Fibroblast of pulmonary artery (primary cell): ENCODE measurements at places on chromosomes 7 and 10.

- DNase-seq = no peak
Measured at GRCh38 chr7:133698127-133698526, 429.0 kb upstream of the LRGUK start.

DNA sequence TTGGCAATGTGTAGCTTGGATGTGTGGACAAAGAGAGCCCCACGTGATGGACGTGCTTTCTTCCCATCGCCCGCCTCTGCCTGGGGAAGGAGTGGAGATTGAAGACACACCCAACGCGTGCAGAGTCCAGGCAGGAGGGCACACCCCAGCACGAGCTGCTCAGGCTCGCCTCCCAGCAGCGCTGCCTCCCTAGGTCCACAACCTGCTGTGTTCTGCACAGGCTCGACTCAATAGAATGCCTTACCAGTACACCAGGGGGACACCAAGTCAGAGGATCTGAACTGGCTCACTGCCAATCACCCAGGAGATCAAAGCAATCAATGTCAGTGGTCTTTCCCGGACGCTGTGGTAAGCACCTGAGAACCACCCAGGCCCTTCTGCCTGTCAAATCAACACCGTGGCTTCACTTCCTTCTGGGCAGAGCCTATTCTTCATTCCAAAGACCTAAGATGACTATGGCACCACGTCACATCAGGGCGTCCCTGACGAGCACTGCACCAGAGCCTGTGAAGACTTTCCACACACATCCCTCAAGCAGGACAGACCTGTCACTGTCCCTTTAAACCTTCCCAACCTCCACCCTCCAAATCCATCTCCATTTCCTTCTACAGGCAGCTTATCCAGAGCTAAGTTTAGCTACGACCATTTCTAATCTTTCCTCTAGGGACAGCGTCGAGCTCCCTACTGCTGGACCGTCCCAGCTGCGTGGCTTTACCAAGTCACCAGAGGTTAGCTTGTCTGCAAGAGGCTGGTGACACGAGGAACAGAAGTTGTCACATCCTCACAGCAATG, 72.3 kb downstream of the AMZ1 start:
- DNase-seq = peak; percentile 58

- DNase-seq = peak; percentile 70
Measured at GRCh38 chr10:78657163-78657861, 411.5 kb upstream of the ZMIZ1 start.

- DNase-seq = no peak
Measured at GRCh38 chr7:151849008-151849878, 27.7 kb downstream of the PRKAG2 start.

DNA sequence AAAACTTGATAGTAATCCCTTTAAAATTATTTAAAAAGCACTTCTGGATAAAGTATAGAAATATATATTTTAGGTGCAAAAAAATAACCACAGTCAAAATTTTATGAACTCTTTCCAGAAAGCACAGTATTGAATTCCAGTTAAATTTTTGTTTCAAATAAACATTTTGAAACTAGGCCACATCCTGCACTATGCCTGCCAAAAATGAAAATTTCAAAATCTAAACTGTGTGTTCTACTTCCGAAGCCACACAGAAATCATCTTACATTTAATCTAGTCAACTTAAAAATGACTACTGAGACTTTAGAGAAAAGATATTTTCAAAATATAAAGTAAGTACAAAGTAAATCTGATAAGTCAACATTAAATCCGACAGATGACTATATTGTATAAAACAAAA, 50.0 kb downstream of the MAGI2 start:
- peak; percentile 53 for DNase-seq

GRCh38 chr10:71028066-71028465, 139.7 kb upstream of the PCBD1 start:
- no peak for DNase-seq

- no peak for DNase-seq
Measured at GRCh38 chr10:37220866-37221265, 95.5 kb downstream of the ANKRD30A start.

DNA sequence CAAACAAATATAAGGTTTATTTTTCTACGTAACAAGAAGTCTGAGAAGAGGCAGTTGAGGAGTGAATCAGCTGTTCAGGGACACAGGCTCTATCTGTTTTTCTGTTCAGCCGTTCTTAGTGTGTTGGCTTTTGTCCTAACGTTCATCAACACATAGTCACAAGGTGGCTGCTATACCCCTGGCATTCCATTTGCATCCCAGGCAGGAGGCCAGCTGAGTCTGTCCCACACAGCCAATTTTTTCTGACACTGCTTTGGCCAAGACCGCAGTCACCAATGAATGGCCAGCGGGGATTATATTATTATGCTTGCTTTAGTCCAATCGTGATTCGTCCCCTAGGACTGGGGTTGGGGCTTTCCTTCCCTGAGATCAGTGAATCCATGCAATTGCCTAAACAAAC, 143.4 kb upstream of the CHST15 start:
- DNase-seq = no peak

GRCh38 chr7:115516341-115516740, 514.2 kb downstream of the TFEC start:
- DNase-seq = peak; percentile 47

DNA sequence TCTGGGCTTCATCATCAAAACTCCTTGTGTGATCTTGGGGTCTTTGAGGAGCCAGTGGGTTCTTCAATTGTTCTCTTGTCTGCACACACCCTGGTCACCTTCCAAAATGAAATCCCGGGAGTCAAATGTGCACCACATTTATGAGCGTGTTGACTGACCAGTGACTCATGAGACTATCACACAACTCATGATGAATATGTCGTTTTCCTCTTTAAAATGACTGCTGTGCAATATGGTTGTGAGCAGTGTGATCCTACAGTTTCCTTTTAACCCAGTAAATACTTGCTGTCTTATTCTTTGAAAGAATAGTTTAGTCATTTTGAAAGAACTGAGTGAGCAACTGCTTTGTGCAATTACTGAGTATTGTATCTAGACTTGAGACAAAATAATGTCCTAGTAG, 149.2 kb downstream of the DYNC1I1 start:
- no peak for DNase-seq

- peak; percentile 70 for DNase-seq
Measured at GRCh38 chr7:80018941-80019808, 115.5 kb upstream of the GNAI1 start.

DNA sequence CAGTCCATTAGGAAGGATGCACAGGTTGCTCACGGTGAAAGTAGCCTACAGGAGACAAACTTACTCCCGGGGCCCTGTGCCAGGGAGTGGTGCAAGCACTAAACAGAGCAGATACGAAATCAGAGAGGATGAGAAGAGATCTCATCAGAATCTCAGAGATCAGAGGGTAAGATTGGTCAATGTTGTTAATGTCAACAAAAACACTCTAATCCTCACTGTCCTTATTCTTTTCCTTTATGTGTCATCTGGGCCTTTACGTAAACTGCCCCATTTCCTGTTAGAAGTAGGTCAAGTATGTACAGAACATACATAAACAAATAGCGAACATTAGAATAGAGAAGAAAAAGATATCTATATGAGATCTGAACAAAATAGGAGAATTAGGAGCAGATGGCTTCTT, 163.1 kb downstream of the PPP1R17 start:
- DNase-seq = no peak

DNA sequence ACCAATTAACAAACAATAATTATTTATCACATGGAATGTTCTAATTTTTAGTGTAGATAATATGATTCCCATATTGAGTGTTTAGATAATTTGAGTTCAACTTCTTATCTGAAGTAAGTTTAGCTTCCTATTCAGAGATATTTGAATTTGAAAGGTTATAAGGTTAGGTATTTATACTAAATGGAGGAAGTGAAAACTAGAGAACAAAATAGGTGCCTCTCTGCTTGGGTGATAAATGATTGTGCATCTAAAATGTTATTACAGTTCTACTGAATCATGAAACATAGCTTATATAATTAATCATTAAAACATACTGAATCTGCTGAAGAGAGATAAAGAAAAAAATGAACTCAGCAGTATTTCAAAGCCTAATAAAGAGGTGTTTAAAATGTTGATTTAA, 1174.3 kb downstream of the XPNPEP1 start:
- no peak for DNase-seq

GRCh38 chr10:105094048-105094447, 453.0 kb downstream of the SORCS3 start:
- no peak for DNase-seq

DNA sequence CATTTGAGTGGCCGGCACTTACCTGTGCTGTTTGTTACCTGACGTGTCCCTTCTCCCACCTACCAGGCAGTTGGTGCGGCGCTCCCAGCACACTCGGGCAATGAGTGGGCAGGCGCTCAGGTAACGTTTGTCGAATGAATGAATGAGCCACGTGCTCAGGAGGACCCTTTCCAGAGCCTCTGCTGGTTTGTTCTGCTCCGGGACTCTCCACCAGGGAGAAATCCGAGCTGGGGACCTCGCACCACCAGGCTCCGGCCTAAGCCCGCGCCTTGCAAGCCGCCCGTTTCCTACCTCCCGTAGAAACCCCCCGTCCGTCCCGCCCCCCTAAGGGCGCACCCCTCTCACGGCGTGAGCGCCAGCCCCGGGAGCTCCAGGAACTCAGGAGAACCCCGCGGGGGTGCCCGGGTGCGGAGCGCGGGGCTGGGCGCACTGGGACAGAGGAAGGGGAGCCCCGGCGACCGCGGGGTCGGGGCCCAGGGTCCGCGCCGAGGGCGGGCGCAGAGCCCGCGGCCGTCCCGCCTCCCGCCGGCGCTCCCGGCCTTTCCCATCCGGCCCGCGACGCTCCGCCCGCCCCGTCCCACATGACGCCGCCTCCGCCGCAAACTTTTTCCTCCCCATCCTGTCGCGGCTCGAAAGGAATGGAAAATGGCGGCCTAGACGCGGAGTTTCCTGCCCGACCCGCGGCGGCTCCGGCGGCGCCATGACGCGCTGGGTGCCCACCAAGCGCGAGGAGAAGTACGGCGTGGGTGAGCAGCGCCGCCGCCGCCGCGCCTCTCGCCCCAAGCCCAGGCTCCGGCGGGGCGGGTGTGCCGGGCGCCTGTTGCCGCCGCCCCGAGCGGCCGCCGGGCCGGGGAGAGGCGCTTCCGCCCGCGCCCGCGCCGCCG, at the start of gene DOCK1:
TSS of gene DOCK1 (plus strand) at position 611 of the 884 bp plus-strand sequence. CDS start at position 701, 90 bp downstream.
- DNase-seq = peak; percentile 73

GRCh38 chr7:158157460-158157859, 430.2 kb downstream of the PTPRN2 start:
- no peak for DNase-seq

GRCh38 chr7:123099712-123100111, 100.1 kb downstream of the SLC13A1 start:
- no peak for DNase-seq

DNA sequence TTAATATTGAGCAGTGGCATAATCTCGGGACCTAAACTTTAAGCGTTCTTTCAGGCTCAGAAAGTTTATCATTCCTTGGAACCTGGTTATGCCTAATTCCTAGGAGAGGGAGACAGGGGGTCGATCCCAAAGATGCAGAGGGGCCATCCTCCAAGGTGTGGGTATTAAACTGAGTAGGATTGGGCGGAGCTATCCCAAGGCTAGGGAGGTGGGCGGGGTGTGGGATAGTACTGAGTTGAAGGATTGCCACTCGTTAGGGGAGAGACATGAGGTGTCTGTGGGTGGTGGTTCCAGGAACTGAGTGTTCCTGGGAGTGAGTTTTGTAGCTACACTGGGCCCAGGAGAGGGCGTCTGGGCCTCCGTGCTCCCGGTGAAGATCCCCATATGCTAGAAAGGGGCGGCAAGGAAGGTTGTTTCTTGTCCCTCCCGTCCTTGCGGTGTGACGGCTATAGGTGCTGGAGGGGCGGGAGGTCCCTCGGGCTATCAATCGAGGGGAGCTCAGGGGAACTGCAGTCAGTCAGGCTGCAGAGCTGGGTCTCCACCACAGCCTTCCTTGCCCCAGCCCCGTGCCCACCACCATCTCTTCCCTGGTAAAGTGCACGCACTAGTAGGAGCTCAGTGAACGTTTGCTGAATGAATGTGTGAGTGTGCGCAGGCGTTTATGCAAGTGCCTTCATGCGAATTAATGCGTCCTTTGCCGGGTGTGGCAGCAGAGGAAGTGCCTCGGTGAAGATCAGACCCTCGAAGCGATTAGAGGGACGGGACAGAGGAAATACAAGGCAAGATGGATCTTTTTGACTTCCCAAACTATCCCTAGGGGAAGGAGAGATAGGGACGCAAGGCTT, 3.0 kb upstream of the HMX2 start:
- no peak for DNase-seq

GRCh38 chr7:138833596-138833995, 35.6 kb upstream of the ATP6V0A4 start:
- DNase-seq = no peak

DNA sequence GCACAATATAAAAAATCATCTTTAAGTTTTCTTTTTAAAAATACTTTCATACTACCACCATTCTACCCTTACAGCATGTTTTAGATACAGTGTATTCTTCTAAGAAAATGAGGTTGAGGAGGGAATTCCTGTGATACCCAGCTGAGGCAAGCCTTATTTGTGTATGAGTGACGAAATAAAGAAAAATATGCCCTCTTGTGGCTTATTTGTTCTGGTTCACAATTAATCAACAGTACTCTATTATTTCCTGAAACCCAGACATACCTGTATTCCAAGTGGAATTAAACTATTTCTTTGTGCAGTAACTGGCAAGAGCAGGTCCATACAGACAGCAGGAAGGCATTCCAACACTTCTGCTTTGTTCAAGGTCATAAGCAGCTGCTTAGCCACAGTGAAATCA, 4.5 kb upstream of the SEMA3D start:
- DNase-seq = peak; percentile 66

DNA sequence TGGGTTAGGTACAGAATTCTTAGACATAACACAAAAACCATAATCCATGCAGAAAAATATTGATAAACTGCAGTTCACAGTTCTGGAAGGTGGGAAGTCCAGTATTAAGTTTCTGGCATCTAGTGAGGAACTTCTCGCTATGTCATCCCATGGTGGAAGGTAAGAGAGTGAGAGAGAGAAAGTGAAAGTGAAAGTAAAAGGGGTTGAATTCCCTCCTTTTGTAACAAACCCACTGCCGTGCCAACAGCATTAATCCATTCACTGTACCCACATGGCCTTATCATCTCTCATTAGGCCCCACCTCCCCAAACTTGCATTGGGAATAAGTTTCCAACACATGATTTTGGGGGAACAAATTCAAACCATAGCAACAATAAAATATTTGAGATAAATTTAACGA, 17.1 kb downstream of the ZNF485 start:
- DNase-seq = peak; percentile 12

DNA sequence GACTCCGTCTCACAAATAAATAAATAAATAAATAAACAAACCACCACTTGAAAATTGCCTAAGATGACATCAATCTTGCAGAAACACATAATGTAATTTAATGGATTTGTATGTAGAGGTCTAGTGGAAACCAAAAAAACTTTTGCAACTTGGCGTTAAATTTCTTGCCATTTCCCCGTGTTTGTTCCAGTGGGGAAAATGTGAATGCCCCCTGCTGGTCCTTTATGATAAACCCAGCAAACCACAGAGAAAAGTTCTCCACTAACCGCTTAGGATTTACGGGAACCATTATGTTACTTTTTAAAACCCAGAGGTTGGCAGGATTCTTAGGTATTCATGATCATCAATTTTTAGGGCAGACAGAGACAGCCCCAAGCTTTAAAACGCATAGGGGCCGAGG, 32.5 kb downstream of the LAMB4 start:
- peak; percentile 41 for DNase-seq
